ENCODE measurements at places on chromosomes 7 and 10. TPM values are rescaled to one million over a fixed set of nuclear protein-coding genes. Genes with fewer than 3 reads are reported as not detected.

The HOXA1 gene
- 0.98 TPM for total RNA-seq

The OR2A5 gene
- total RNA-seq = not detected

The SPDYE11 gene
- total RNA-seq = not detected

The MMD2 gene
- total RNA-seq = 3.7 TPM

The NUTM2D gene
- 4.9 TPM for total RNA-seq

The SMIM30 gene
- 29.6 TPM for total RNA-seq

The ACTL6B gene
- not detected for total RNA-seq

The C10orf62 gene
- total RNA-seq = not detected

The RADIL gene
- 19.8 TPM for total RNA-seq

DNA sequence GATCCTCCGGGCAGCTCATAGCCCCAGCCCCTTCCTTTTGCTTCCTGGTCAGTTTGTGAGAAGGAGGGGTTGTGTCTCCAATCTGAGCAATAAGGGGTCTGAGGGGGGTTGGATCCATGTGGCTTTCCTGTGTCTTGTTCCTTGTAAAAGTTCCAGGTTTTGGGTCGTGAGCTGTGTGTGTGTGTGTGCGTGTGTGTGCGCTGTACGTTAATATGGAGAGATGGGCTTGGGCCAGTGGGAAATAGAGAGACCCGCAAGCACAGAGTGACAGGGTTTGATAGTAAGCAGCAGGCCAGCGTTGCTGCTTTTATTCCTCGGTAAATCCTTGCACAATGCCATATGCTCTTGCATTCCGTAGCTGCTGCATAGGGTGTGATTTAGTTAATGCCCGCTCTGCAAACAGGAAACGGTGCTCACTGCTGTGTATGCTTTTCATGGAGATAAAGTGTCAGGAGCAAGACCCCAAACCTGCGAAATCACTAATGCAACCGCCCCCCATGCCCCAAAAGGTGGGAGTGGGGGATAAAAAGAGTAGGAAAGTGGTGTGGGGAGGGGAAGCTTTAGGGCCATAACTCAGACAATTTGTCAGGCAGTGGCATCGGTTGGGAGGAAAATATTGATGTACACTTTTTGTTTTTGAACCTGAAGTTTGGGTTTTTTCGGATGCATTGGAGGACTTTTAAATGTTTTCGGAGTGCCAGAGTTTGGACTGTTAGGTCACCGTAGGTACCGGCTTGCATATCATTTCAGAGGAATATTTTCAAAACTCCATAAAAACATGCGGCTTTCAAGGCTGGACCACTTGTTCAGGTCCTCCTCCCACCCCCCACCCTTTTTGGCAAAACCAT, 108.7 kb downstream of the TCF7L2 start:
- no peak for DNase-seq

- peak; percentile 58 for DNase-seq
Observed at GRCh38 chr10:79022565-79023230, 46.1 kb upstream of the ZMIZ1 start.

- DNase-seq = no peak
Observed at GRCh38 chr10:94307046-94307615, 55.6 kb downstream of the NOC3L start.

GRCh38 chr7:83791737-83792136, 142.8 kb upstream of the SEMA3E start:
- DNase-seq = no peak

DNA sequence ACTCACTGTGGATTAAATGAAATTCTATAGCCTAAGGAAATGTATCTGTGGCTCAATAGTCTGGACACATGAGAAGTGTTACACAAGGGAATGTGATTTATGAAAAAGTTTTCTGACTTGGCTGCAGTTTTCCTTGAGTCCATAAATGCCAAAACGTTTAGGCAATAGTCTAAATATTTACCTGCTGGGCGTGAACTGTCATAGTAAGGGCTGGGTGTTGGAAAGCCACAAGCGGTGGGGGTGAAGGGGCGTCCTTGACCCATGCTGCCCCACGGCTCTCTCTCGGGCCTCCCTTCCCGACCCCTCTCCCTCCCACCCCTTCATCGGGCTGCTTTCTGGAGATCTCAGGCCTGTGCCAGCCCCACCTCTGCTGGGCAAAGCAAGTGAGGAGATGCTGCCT, 223.7 kb downstream of the BUB3 start:
- no peak for DNase-seq

DNA sequence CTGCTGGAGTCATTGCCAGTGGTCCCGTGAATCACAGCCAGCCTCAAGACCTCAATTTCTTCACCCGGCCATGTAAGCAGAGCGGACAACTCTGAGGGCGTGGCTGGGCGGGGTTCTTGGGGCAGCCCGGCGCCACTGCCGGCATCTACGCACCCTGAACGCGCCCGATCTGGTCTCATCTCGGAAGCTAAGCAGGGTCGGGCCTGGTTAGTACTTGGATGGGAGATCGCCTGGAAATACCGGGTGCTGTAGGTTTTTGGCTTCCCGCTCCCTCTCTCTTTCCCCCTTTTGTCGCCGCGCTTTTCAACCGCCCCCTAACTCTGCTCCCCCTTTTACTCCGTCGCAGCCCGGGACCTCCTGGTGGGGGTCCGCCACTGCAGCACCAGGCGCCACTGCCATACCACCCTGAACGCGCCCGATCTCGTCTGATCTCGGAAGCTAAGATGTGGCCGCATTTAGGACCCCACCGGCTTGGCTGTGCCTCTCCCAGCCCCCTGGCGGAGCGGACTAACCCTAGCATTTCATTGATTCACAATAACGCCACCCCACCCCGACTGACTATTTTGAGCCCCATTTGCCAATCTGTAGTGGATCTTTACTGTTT, 25.3 kb downstream of the GARIN1A start:
- DNase-seq = peak; percentile 62

DNA sequence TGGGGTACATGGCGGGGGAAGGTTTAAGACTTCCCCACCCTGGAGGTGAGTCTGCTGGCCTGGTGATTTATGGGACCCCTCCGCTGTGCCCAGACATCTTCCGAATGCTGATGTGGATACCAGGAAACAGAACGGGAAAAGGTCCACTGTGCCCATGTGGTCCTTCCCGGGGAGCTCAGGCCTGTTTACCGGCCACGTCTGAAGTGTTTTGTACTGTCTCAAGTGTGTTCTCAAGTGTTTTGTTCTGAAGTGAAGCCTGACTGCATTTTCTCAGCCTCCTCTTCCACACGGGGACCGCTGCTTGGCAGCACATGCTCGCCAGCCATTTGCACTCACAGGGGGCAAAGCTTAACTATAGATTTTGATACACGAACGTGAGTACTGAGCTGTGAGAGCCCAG, 127.2 kb downstream of the TEX36 start:
- no peak for DNase-seq

DNA sequence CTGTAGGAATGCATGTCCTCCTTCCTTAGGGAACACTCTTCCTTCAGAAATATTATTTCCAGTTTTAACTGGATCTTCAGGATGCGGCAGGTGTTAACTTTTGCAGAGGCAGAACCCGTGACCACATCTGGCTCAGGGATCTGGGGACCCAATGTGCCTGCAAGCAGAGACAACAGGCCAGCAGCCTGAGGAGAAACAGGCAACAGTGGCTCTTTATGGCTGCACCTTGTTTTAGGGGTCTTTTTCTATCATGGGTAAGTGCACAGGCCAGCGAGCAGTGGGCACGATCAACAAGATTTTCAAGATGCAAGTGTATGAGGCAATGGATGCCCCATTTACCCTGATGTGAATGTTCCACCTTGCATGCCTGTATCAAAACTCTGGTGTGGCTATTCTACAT, 497.5 kb upstream of the KLF6 start:
- DNase-seq = no peak

DNA sequence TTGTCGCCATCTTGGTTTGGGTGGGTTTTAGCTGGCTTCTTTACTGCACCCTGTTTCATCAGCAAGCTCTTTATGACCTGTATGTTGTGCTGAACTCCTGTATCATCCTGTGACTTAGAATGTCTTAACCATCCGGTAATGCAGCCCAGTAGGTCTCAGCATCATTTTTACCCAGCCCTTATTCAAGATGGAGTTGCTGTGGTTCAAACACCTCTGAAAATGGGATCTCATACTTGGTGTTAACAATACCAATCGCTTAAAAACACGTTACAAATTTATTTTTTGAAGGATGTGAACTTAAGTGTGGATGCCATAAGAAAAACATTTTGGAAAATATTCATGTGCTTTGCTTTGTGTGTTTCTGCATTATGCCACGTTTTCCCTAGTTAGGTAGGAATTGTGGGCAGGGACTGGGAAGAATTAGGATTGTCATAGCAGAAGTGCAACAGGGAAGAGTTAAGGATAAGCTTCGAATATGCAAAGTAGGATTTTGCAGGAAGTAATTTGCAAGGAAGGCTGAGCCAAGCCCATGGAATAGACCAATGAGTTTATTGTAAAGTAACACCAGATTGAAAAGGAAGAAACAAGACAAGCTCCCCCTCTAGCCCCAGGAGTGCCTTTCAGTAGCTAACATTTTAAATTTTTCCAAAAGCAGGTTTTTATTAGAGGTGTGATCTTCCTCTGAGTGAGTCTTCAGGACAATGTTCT, 56.4 kb downstream of the PRR15 start:
- DNase-seq = no peak

- DNase-seq = no peak
Observed at GRCh38 chr7:144391014-144391413, 12.5 kb downstream of the NOBOX start.

DNA sequence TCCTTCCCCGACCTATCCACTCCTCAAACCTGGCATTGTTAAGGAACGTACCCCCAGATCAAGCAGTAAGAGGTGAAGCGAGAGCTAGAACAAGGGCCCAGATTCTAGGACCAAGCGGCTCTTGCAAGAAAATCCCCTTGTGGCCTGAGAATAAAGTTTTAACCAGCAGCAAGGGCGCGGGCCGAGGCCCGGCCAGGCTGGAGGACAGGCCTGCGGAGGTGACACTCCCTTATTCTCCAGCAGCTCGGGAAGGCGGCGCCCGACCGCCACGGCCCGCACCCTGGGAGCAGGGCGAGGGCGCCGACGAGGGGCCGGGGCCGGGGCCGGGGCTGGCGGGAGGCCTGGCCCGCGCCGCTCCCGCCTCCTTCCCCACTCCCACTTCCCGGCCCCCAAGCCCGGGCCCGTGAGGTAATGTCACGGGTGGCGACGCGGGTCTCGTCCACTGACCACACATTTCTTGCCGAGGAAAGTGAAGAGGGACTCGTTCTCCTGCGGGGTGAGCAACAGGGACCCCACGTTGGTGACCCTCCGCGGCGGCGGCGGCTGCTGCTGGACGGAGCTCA, 551 bp downstream of the WASL start:
- peak; percentile 65 for DNase-seq

DNA sequence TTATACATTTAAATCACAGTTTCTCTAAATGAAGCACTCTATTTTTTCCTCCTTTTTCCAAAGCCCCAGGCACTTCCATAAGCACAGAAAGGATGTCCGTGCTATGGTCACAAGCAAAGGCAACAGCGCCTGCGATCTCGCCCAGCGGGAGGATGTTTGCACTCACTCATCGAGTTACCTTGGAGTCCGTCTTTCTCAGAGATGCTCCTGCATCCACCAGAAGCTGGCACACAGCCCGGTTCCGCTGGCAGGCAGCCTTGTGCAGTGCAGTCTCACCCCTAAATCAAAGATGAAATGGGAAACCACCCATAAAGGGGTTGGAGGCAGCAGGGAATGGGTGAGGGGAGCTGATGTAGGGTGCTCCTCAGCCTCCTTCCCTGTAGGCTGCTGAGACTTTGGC, 51.9 kb upstream of the PTN start:
- no peak for DNase-seq

- peak; percentile 63 for DNase-seq
Observed at GRCh38 chr7:46486256-46487206, 565.5 kb upstream of the IGFBP3 start.

GRCh38 chr10:110527731-110528171, 30.0 kb downstream of the DUSP5 start:
- DNase-seq = no peak

GRCh38 chr7:30147785-30148184, 13.0 kb downstream of the MTURN start:
- no peak for DNase-seq

GRCh38 chr7:73350306-73351068, 22.5 kb downstream of the FKBP6 start:
- no peak for DNase-seq

- no peak for DNase-seq
Observed at GRCh38 chr7:156219307-156220077, 407.2 kb upstream of the SHH start.

DNA sequence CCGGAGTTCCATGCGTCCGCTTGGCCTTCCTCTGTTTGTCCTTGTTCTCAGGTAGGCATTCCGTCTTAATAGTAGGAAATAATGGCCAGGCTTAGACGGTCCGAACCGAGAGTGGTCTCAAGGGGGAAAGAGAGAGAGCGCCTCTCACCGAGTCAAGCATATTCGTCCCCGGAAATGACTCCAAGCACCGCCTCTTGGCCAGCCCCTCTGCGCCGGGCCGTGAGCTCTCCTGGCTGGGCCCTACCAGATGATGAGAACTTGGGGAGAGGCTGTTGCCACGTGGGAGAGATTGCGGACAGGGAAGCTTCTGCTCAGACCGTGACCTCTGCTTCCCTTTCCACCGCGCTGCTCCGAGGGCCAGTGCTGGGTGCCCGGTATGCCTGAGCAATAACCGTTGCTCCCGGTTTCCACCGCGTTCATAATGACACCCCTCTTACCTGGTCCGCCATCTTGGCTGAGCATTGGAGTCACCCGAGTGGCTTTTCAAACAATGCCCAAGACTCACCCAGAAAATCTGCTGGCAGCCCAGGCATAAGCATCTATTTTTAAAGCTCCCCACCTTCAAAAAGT, 251.1 kb upstream of the SHH start:
- DNase-seq = no peak

GRCh38 chr10:34697351-34698247, 117.5 kb downstream of the PARD3 start:
- DNase-seq = no peak

Measured in sciatic nerve (tissue), 2 donors.